Osteoblast (primary cell): ENCODE measurements at places on chromosomes 11 and 22. TPM values are rescaled to one million over a fixed set of nuclear protein-coding genes. Genes with fewer than 3 reads are reported as not detected.

Gene ZNF195
- 14.7 and 19.2 TPM in 2 replicates for total RNA-seq

Gene ANO1
- total RNA-seq, result 0.88 TPM in 1 of 2 replicates, not detected in the other

DNA sequence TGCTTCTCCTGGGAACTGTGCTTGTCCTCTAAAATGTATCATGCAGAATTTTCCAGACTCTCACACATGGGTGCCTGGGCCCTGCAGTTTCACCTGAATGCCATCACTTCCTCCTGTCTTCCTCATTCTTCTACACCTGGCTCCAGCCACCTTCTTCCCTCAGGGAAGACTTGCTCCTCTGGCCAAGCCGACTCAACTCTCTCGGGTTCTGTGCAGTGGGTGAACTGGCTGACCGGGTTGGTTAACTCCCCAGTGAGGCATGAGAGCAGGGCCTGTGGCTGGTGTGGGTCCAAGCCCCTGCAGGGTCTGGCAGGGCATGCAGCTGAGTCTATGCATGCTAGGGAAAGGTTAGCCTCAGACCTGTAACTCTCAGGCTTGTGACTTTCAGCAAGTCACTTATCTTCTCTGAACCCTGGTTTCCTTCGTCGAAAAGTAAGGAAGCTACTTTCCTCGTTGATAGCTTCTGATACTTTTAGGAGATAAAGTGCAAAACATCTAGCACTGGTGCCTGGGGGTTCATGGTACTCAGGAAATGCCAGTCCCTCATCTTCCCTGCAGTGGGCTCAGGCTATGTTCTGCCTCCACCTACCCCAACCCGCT is 11.9 kb downstream of the CD82 start:
- peaks cover 47% of the 10 kb centered on the region for H3K4me1 ChIP-seq
- H3K4me3 ChIP-seq, result no peak overlapping the region
- no peak overlapping the region for H3K27ac ChIP-seq
- no peaks in the 10 kb centered on the region for H3K27me3 ChIP-seq
- peak; percentile 63 for DNase-seq

DNA sequence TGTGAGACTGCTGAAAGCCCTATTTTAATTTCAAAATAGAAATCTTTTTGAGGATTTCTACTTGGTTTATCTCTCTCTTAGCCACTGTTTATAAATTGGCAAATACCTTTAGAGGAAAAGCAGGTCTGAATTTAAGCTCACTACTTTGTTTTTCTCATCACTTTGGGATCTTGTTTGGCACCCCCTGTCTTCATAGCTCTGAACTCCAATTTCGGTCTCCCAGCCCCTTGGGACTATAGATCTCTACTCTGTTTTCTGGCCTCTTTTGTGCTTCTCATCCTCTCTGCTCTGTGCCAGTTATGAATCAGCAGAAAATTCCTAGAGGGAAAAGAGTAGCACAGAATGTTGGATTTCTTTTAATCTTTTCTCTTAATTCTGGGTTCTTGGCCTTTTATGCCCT is 118.3 kb downstream of the CYP2R1 start:
- H3K36me3 ChIP-seq, result no peaks in the 10 kb centered on the region
- no peaks in the 10 kb centered on the region for H3K27me3 ChIP-seq
- H3K4me1 ChIP-seq, result no peaks in the 10 kb centered on the region
- no peak overlapping the region for H3K27ac ChIP-seq
- no peak overlapping the region for H3K4me3 ChIP-seq
- DNase-seq, result no peak

GRCh38 chr11:8192016-8192895 is 23.4 kb upstream of the RIC3 start:
- no peak overlapping the region for H3K4me3 ChIP-seq
- H3K4me1 ChIP-seq, result no peaks in the 10 kb centered on the region

GRCh38 chr11:44488165-44488965 is 77.1 kb upstream of the CD82 start:
- H3K36me3 ChIP-seq, result no peaks in the 10 kb centered on the region
- no peak for DNase-seq

- H3K36me3 ChIP-seq, result no peaks in the 10 kb centered on the region
- no peaks in the 10 kb centered on the region for H3K27me3 ChIP-seq
- peaks cover 27% of the 10 kb centered on the region for H3K4me1 ChIP-seq
- peak overlapping the region; percentile 94 for H3K27ac ChIP-seq
- peak overlapping the region; percentile 60 for H3K4me3 ChIP-seq
These were observed 29.6 kb downstream of the C22orf31 start for GRCh38 chr22:29032014-29032475.

DNA sequence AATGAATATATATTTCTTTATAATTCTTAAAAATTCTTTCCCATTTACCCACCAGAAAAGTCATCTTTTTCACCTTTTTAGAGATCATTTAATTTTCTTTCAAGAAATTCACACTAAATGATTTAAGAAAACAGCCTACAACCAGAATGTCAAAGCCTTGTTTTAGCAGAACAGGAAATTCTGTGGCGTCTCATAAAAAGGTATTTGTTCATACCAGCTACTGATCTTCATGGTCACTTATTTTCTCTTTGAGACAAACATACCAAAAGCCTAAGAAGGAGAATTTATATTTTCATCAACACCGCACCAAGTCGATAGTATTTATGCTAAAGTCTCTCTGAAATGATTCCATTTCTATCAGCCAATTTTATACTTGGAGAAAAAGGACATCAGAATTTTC is 105.3 kb downstream of the ETS1 start:
- H3K4me1 ChIP-seq, result peaks cover 64% of the 10 kb centered on the region
- peak overlapping the region; percentile 36 for H3K4me3 ChIP-seq
- peaks cover 75% of the 10 kb centered on the region for H3K36me3 ChIP-seq
- no peaks in the 10 kb centered on the region for H3K27me3 ChIP-seq

- peaks cover 2% of the 10 kb centered on the region for H3K27me3 ChIP-seq
- H3K4me1 ChIP-seq, result no peaks in the 10 kb centered on the region
- DNase-seq, result no peak
- no peak overlapping the region for H3K4me3 ChIP-seq
- H3K36me3 ChIP-seq, result no peaks in the 10 kb centered on the region
These were observed 6.6 kb upstream of the TEAD1 start for GRCh38 chr11:12667646-12668045.

DNA sequence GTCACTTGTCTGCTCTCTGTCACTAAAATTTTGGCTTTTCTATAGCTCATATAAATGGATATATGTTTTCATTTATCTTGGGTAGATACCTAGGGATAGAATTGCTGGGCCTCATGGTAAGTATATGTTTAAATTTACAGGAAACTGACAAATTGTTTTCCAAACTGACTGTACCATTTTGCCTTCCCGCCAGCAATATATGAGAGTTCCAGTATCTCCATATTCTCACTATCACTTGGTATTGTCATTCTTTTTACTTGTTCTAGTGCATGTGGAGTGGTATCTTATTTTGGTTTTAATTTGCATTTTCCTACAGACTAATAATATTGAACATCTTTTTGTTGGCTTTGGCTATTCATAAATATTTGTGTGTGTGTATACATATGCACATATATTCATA is 101.7 kb downstream of the TMEM135 start:
- no peaks in the 10 kb centered on the region for H3K27me3 ChIP-seq
- H3K27ac ChIP-seq, result no peak overlapping the region
- DNase-seq, result peak; percentile 53
- no peak overlapping the region for H3K4me3 ChIP-seq
- no peaks in the 10 kb centered on the region for H3K36me3 ChIP-seq

DNA sequence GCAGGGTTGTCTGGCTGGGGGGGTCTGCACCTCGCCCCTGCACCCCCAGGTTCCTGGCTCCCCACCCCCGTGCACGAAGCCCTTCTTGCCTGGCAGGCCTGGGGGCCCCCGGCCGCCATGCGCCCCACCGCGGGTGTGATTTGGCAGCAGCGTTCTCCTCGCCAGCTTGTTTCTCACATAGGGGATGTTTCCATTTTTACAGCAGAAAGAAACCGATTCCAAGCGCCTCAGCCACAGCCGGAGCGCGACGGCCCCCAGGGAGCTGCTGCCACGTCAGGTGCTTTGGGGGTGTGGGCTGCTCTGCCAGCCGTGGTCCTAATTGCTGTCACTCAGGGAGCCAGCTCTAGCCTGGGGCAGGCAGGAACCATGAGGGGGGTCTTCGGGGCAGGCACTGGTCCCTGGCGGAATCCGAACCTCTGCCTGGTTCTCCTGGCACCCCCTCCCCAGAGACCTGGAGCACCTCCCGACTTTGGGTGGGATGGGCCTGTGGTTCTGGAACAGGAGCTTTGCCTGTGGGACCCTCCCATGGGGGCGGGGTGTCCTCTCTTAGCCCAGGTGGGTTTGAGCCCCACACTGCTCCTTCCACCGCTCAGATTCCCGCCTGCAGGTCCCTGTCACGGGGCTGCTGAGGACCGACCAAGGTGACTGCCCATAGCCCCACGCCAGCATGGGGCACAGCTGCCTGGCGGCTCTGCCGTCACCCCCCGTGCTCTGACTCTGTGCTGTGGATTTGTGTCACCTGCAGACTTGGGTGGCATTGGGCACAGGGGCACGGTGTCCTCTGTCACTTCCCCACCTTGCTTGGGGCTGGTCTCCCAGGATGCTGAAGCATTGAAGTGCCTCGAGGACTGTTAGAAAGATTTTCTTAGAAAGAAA is 54.0 kb downstream of the RTN4R start:
- H3K4me1 ChIP-seq, result no peaks in the 10 kb centered on the region
- no peaks in the 10 kb centered on the region for H3K27me3 ChIP-seq
- no peak for DNase-seq
- H3K27ac ChIP-seq, result no peak overlapping the region

DNA sequence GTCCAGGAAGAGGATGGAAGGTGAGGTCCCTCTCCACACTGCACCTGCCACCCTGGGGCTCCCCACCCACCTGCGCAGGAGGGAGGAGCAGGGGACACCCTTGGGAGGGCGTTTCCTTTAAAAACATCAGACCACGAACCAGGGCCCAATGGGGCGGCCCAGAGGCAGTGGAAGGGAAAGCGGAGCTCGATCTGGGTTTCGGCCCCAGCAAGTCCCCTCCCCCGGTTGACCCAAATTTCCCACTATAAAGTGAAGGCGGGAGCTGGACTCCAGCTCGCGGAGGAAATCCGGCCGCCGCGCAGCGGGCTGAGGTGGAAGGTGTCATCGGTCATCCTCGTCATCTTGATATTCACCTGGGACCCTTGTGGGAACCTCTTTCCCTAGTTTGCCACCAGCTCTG is 99.3 kb downstream of the WNT7B start:
- no peak overlapping the region for H3K27ac ChIP-seq
- H3K4me3 ChIP-seq, result no peak overlapping the region
- no peak for DNase-seq

- DNase-seq, result no peak
- H3K4me3 ChIP-seq, result no peak overlapping the region
- no peaks in the 10 kb centered on the region for H3K27me3 ChIP-seq
- H3K27ac ChIP-seq, result no peak overlapping the region
- H3K36me3 ChIP-seq, result no peaks in the 10 kb centered on the region
These were observed 40.4 kb downstream of the SHISAL1 start for GRCh38 chr22:44272401-44272771.

- no peaks in the 10 kb centered on the region for H3K36me3 ChIP-seq
- no peaks in the 10 kb centered on the region for H3K27me3 ChIP-seq
- no peak overlapping the region for H3K27ac ChIP-seq
- DNase-seq, result no peak
- no peaks in the 10 kb centered on the region for H3K4me1 ChIP-seq
These were observed 799.4 kb upstream of the TENM4 start for GRCh38 chr11:80240245-80240644.

DNA sequence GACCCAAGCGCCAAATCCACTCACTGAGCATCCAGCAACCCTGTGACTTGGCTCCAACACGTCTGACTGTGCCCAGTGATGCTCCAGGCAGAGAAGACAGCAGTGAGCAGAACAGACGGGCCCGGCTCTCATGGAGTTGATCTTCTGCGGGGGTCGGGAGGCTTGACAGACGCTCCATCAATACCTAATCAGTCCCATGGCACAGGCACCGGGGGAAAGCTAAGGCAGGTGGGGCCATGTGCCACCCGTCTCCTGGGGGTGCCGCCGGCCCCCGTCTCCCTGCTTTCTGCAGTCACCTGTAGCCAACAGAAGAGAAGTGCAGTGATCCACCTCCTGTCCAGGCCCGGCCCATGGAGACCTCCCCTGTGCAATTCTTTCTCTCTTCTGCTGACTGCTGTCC is 47.5 kb downstream of the LINC01488 start:
- no peak overlapping the region for H3K4me3 ChIP-seq
- no peaks in the 10 kb centered on the region for H3K36me3 ChIP-seq
- DNase-seq, result peak; percentile 13

GRCh38 chr11:25520459-25520858 is 811.5 kb upstream of the ANO3 start:
- H3K4me3 ChIP-seq, result no peak overlapping the region
- H3K4me1 ChIP-seq, result no peaks in the 10 kb centered on the region
- H3K27me3 ChIP-seq, result no peaks in the 10 kb centered on the region
- no peak for DNase-seq

- no peaks in the 10 kb centered on the region for H3K27me3 ChIP-seq
- H3K27ac ChIP-seq, result no peak overlapping the region
- H3K36me3 ChIP-seq, result no peaks in the 10 kb centered on the region
- H3K4me3 ChIP-seq, result peak overlapping the region; percentile 34
- H3K4me1 ChIP-seq, result peaks cover 6% of the 10 kb centered on the region
- no peak for DNase-seq
These were observed 3.8 kb upstream of the MMP7 start for GRCh38 chr11:102534261-102534872.

- no peaks in the 10 kb centered on the region for H3K27me3 ChIP-seq
- no peak for DNase-seq
- peaks cover 16% of the 10 kb centered on the region for H3K4me1 ChIP-seq
These were observed 489.7 kb downstream of the MIAT start for GRCh38 chr22:27146866-27147633.

DNA sequence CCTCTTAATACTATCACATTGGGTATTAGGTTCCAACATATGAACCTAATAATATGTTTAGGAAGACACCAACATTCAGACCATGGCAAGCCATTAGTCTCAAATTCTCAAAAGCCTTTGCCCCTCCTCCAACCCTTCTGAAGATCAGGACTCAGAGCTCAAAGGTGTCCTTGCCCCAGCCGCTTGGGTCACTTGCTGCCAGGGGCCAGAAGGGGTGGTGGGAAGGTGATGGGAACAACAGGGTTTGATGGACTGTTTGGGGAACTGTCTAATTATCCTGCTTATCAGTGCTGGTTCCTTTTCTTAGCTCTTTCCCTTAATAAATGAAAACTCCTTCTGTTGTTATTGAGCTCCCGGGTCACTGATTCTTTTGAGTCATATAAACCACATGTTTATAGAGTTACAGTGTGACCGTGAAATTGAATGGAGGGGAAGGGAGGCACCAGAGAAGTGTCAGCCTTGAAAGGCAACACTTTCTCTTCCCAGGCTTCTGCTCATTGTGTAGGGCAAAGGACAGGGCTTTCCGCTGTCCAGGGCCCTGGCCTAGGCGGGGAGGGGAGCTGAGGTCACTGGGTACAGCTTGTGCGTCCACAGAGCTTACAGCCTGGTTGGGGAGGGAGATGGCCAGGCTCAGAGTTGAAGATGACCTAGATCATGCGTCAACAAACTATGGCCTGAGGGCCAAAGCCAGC is 105.1 kb downstream of the FBXO7 start:
- H3K36me3 ChIP-seq, result no peaks in the 10 kb centered on the region
- peaks cover 22% of the 10 kb centered on the region for H3K4me1 ChIP-seq
- no peak overlapping the region for H3K27ac ChIP-seq
- DNase-seq, result no peak
- H3K4me3 ChIP-seq, result no peak overlapping the region
